ENCODE measurements at places on chromosomes 12 and 14.

- no peak for DNase-seq
These were observed 2.4 kb downstream of the FICD start for GRCh38 chr12:108517288-108518100.

DNA sequence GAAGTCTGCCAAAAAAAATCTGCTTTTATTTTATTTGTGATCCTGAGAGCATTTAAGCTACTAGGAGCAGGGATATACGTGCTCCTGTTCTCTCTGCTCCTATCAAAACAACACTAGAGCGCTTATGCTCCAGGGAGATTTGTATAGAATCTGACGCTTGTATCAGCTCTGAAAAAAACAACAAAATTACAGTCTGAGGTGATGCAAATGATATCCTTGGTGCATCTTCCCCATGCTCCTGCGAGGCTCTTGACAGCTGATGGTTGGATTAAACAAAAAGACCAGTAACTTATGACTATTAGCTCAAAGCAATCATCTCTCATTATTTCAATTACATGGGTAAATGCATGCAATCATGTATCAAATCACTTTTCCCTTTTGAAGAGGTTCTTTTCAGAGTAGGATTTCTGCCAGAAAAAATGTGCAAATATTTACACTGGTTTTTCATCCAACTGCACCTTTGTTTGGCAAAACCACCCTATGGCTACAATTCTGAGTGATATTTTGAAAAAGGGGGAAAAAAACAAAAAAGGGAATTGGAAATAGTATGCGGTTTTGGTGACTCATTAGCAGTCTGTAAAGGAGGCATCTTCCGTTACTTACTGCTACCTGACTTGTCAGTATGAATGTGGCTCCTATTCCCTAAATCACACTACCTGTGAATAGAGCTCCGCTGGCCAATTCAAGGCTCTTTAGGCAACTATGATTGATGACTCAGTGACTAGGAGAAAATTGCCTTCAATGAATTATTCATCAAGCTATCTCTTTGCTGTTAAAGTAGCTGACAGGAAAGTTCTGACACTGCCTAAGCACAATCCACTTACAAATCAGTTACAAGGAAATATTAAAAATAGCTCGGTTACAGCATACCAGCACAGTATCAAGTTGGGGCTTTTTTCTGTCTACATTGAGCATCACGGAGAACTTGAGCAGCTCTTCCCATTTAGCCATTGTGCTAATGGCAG lies 450.0 kb downstream of the FOXG1 start:
- no peak for DNase-seq

DNA sequence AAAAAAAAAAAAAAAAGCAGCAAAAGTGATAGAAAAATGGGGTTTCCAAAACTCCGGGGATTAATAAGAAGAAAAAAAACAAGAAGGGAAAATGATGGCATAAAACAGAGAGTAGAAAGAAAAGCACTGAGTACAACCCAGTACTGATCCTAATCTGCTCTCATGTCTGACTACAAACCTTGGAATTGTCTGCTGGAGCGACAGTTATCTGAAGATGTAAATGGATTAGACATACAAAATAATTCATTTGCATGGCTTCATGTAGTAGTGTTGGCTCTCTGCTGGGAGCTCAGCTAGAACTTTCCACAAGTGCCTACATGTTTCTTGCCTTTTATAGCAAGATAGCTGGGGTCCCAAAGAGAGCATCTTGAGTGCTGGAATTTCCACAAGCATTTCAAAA lies 34.2 kb downstream of the ZCRB1 start:
- no peak for DNase-seq

DNA sequence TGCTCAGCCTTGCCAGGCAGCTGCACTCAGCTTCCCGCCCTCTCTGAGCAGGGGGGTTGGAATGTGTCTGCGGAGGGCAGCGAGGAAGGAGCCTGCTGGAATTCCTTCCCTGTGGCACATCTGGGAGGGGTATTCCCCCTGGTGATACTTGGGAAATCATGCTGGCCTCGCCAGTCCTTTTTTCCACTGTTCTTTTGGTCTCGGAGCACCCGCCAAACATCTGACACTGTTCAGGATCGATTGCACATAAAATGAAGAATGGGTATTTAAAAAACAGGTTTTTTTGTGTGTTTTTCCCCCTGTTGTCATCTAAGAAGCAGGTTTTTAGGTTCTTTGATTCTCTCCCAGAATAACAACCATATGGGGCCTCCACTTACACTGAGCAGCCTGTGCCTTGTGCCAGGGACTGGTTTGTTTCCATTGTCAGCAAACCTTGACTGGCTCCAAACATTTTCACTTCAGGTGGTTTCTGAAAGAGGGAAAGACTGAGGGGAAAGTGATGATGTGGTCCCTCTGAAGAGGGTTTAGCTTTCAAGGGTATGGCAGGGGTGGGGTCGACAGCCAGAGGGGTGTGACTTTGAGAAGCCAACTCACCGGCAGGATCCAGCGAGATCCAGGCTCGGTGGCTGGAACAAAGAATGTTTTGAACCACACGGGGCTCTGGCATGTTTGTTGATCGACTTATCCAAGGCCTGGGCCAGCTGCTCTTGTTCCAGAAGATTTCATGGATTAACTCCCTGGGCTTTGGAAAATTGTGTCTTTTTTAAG lies 215.1 kb downstream of the CACNA1C start:
- DNase-seq: no peak

GRCh38 chr12:60100160-60100559 lies 504.3 kb downstream of the SLC16A7 start:
- no peak for DNase-seq

GRCh38 chr14:92925446-92925845 lies 2.5 kb downstream of the CHGA start:
- no peak for DNase-seq

- DNase-seq: no peak
These were observed 83.4 kb downstream of the CNTN1 start for GRCh38 chr12:40775661-40776060.
